ENCODE measurements at places on chromosomes 2 and 18.

DNA sequence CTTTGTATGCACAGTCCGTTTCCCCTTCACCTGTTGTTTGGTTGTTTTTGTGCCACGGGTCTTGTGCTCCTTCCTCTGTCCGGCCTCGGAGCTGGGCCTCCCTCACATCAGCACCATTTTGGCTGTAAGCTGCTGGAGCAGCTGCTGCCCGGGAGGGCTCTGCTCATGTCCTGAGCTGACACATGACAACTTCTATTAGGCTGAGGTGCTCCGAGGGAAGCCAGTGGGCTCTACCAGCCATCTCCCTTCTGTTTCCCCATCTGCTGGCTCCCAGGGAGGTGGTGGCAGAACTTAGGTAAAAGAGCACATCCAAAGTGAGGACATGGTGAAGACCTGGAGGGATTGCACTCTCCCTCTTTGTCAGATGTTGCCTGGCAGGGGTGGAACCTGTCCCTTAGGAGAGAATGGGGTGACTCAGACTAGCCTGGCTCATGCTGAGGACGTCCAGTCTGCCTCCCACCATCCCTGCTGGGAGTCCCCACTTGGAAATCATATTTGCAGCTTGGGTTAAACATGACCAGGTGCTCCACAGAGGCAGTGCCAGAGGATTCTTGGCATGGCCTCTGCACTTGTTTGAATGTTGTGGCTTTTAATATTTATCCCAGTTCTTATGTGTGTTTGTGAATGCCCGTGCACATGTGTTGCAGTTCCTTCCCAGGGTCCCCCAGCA, 49.8 kb upstream of the TNP1 start:
- no peak for DNase-seq
- no peak overlapping the region for H3K27ac ChIP-seq
- no peak overlapping the region for H3K4me3 ChIP-seq
- H3K27me3 ChIP-seq, result no peaks in the 10 kb centered on the region

GRCh38 chr2:169909376-169909775, 82.1 kb downstream of the UBR3 start:
- no peak overlapping the region for H3K27ac ChIP-seq
- no peaks in the 10 kb centered on the region for H3K4me1 ChIP-seq
- no peak overlapping the region for H3K4me3 ChIP-seq
- H3K36me3 ChIP-seq, result peaks cover 3% of the 10 kb centered on the region

DNA sequence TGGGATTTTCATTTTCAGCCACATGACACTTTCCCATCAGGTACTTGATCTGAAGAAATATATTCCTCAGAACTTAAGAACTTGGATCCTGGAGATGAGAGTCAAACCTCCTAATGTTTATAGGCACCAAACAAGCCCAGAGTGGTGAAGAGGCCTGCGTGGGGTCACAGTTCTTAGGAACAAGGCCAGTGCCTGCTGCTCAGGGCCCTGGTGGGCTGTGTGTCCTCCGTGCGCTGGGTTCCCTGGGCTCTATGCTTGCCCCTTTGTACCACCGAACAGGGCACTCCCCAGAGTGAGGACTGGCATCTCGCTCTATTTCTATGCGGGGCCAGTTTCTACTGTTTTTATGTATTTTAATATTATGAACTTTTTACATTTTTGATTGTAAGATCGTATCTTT, 76.0 kb upstream of the RBM44 start:
- no peak for DNase-seq
- peaks cover 9% of the 10 kb centered on the region for H3K36me3 ChIP-seq
- H3K27me3 ChIP-seq, result no peaks in the 10 kb centered on the region
- peaks cover 20% of the 10 kb centered on the region for H3K4me1 ChIP-seq

DNA sequence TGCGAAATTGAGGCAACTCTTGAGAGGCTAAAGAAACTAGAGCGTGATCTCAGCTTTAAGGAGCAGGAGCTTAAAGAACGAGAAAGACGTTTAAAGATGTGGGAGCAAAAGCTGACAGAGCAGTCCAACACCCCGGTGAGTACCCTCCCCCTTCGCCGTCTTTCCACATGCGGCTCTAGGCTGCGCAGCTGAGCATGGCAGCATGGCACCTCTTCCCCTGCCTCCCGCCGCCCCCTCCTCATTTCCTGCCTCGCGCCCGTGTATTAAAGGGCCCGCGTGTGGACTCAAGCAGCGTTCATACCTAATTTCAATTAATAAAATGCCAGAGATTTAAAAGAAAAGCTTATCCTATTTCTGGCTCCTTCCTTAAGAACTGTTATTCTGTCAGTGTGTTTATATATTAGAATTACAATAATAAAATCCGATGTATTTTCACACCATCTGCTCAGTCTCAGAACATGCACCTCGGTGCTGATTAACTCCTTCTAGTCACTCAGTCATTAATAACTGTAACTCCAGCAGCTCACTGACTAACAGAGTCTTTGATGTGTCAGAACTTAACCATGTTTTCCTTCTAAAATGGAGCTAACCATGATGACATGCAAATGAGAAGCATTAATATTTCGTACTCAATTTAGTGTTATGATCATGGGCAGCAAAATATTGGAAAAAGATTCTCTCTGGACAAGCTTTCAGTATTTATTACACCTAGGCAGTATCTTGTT, 137.4 kb upstream of the CDCA7 start:
- no peak overlapping the region for H3K4me3 ChIP-seq
- peak; percentile 28 for DNase-seq
- H3K27me3 ChIP-seq, result no peaks in the 10 kb centered on the region
- H3K27ac ChIP-seq, result no peak overlapping the region

GRCh38 chr2:240567872-240568677, at the start of gene RNPEPL1:
RNPEPL1 (plus strand) TSS chr2:240568484; CDS start chr2:240568587, 103 bp downstream.
- no peaks in the 10 kb centered on the region for H3K36me3 ChIP-seq
- peaks cover 36% of the 10 kb centered on the region for H3K4me1 ChIP-seq
- no peaks in the 10 kb centered on the region for H3K27me3 ChIP-seq
- peak within 1 kb of the TSS; percentile 58 for H3K4me3 ChIP-seq
- H3K27ac ChIP-seq, result peak within 1 kb of the TSS; percentile 46

- no peaks in the 10 kb centered on the region for H3K27me3 ChIP-seq
- no peaks in the 10 kb centered on the region for H3K36me3 ChIP-seq
- H3K4me3 ChIP-seq, result no peak overlapping the region
Observed at GRCh38 chr2:15798701-15799431, 141.5 kb upstream of the MYCN start.

GRCh38 chr18:62828852-62829251, 113.5 kb downstream of the PHLPP1 start:
- H3K4me1 ChIP-seq, result peaks cover 1% of the 10 kb centered on the region
- H3K4me3 ChIP-seq, result no peak overlapping the region
- no peaks in the 10 kb centered on the region for H3K27me3 ChIP-seq
- H3K36me3 ChIP-seq, result 0 out of 2 replicates have a peak, but pooled peaks cover 2% of the 10 kb centered on the region
- H3K27ac ChIP-seq, result no peak overlapping the region

DNA sequence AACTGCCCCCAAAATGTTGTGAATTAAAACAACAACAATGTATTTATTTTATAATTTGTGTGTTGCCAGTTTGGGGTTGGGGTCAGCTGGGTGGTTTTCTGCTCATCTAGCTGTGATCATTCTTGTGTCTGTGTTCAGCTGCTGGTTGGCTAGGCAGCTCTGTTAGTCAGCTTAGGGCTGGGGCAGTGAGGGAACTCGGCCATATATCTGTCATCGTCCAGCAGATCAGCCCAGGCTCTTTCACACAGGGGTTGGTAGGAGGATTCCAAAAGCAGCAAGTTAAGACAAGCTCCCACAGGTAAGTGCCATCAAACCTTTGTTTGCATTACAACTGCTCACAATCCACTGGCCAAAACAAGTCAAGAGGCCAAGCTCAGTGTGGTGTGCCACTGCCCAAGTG, 121.5 kb downstream of the LPIN1 start:
- no peak overlapping the region for H3K4me3 ChIP-seq
- H3K27me3 ChIP-seq, result no peaks in the 10 kb centered on the region
- H3K36me3 ChIP-seq, result no peaks in the 10 kb centered on the region
- no peak for DNase-seq
- no peak overlapping the region for H3K27ac ChIP-seq

GRCh38 chr2:45269149-45269793, 260.0 kb upstream of the SIX2 start:
- no peak overlapping the region for H3K4me3 ChIP-seq
- H3K27ac ChIP-seq, result no peak overlapping the region
- H3K4me1 ChIP-seq, result peaks cover 3% of the 10 kb centered on the region
- H3K27me3 ChIP-seq, result peaks cover 36% of the 10 kb centered on the region
- DNase-seq, result peak; percentile 36

DNA sequence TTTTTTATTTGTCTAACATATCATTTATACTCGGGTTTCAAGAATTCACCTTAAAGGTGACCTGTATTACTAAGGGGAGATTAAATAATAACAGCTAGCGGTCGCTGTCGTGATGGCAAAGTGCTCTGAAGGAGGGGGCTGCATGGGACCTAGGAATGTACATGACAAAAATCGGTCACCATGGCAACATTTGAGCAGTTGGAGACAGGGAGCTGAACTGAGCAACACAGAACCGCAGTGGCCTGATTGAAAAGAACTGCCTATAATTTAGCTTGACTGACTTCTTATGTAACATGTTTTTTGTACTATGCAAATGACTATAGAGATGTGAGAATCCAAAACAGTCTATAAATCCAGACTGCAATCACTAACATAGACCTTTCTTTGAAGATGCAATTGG, 34.3 kb upstream of the EPHA4 start:
- no peak for DNase-seq
- H3K27ac ChIP-seq, result no peak overlapping the region
- no peaks in the 10 kb centered on the region for H3K27me3 ChIP-seq
- no peaks in the 10 kb centered on the region for H3K4me1 ChIP-seq
- H3K36me3 ChIP-seq, result no peaks in the 10 kb centered on the region

GRCh38 chr2:34105006-34105767, 506.1 kb upstream of the FAM98A start:
- H3K27me3 ChIP-seq, result no peaks in the 10 kb centered on the region
- H3K36me3 ChIP-seq, result no peaks in the 10 kb centered on the region
- H3K4me3 ChIP-seq, result no peak overlapping the region
- H3K27ac ChIP-seq, result no peak overlapping the region
